Stimulated activated CD8-positive, alpha-beta memory T cell treated with anti-CD3 and anti-CD28 coated beads, Interleukin-2, amount 100 ng/mL, for 1 hour (primary cell): ENCODE measurements at places on chromosomes 12 and 14.

DNA sequence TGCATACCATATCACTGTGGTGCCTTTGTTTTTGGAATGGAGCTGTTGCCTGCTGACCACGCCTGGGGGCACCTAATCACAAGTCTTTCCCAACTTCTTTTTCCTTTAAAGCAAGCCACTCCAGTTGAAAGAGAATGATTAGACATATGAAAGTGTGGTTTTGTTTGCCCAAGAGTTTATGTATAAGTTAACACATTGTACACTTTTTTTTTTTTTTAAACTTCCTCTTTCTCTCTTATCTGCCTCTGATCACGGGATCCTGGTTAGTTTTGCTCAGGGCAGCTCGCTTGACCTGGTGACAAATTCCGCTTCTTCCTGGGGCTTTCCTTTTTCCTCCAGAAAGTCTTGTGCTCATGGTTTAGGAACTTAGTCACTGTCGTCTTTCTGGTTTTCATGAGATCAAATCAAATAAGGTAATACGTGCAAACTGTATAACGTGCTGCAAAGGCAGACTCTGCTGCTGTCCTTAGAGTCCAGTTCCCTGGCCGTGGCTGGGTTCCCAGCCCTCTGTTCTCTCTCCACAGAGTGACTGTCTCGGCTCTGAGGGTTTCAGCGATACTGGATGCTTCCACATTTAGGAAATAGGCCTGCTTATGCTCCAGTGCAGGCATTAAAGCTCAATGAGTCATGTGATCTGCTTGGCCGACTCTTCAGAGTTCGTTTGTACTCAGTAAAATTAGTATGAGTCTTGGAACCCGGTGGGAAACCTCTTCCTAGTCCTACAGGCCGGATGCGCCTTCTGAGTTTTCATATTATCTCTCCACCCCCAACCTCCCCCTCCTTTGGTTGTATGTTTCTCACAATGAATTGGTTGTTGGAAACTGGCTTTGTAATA is 15.2 kb downstream of the RASSF3 start:
- DNase-seq = no peak

DNA sequence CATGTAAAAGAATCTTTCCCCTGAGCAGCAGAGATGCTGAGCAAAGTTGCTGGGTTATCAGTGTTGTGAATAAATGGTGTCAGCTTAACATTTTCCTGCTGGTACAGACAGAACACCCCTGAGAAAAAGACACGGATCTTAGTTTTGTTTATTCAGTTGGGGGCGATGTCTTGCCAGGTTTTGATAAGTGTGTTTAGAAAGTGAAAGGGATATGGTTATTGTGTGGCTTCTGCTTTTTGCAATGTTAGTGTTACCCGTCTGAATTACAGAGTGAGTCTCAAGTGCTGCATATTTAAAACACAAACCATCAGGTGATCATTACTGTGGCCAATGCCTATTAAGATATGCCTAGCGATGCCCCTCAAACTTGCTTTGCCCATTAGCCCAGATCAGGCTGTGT is 864.6 kb upstream of the SEL1L start:
- DNase-seq = no peak

- DNase-seq = no peak
Observed at GRCh38 chr14:73785336-73785833, 66.2 kb upstream of the PTGR2 start.

DNA sequence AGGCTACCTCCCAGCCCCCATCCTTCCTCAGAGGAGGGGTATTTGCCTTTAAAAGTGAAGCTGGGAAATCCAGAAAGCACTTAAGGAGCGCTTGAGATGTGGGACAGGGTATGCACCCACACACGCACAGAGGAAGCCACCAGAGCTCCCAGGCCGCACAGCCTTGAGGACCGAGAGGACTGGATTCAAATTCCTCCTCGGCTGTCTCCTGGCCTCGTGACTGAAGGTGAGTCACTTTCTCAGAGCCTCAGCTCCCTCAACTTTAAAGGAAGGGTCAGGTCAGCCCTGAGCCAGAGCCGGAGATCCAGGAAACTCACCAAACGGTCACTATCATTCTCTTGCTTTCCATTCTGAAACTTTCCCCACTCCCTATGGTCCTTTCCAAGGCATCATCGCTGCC is 37.6 kb downstream of the BCL11B start:
- DNase-seq = no peak

DNA sequence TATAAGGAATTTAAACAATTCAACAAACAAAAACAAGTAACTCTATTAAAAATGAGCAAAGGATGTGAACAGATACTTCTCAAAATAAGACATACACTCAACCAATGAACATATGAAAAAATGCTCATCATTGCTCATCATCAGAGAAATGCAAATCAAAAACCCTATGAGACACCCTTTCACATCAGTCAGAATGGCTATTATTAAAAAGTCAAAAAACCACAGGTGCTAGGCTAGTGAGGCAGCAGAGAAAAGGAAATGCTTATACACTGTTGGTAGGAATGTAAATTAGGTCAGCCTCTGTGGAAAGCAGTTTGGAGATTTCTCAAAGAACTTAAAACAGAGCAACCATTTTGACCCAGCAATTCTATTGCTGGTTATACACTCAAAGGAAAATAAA is 52.0 kb downstream of the NAV3 start:
- DNase-seq = no peak

GRCh38 chr12:115407036-115407435 is 723.1 kb upstream of the TBX3 start:
- no peak for DNase-seq
